ENCODE measurements at places on chromosomes 5 and 9.
A peak's percentile ranks its signal among the peaks of the same experiment; 100 is the strongest.

- DNase-seq: no peak
Observed at GRCh38 chr9:71885467-71885866, 25.5 kb downstream of the ABHD17B start.

- DNase-seq: no peak
Observed at GRCh38 chr5:61824396-61824795, 481.6 kb upstream of the KIF2A start.

DNA sequence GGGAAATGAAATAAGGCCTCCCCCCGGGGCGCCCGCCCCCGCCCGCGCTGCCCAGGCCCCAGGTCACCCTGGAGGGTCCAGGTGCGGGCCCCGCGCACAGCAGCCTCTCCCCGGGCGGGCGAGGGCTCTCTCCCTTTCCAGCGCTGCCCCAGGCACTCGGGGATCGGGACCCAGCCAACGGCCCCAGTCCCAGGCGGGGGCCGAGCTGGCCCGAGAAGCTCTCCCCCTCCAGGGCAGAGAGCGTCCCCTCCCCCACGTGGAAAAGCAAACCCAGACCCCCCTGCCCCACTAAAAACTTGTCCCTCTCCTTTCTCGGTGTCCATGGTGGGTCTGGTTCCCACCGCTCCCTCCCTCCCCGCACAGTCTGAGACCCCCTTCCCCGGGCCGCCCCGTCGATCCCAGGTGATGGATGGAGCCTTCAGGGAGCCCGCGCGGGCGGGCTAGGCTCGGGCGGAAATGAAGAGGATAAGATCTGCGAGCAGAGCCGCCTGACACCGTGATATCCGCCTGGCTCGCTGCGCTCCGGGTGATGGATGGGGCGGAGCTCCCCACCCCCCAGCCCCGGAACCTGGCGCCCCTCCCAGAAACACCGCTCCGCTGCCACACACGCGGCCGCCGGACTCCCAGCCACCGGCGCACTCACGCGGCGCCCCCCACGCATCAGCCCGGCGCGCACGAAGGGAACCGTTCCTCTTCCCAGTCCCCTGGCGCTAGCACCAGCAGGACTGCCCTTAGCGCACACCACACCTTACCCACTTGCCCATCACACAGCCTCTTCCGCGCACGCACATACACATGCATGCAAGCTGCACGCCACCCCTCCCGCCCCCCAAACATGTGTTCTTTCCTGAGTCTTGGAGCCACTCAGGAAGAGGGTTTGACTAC, 81.7 kb upstream of the ZBTB43 start:
- DNase-seq: peak; percentile 65

- DNase-seq: no peak
Observed at GRCh38 chr9:129612815-129613519, 7.9 kb downstream of the C9orf50 start.

GRCh38 chr5:94025788-94026473, 284.5 kb upstream of the POU5F2 start:
- DNase-seq: no peak

- DNase-seq: no peak
Observed at GRCh38 chr5:176639208-176639607, 8.1 kb upstream of the TSPAN17 start.

DNA sequence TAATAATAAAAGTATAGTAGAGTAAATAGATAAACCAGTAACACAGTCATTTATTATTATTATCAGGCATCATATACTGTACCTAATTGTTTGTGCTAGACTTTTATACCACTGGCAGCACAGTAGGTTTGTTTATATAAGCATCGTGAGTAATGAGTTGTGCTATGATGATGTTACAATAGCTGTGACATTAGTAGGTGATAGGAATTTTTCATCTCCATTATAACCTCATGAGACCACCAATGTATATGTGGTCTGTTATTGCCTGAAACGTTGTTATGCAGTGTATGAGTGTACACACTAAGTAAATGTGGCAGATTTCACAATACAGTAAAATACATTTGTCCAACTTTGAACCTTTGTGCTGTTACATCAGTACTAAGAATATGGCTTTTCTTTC, 72.7 kb upstream of the SPATA31D4 start:
- DNase-seq: no peak

- DNase-seq: no peak
Observed at GRCh38 chr5:33271606-33272005, 169.2 kb upstream of the TARS1 start.

- no peak for DNase-seq
Observed at GRCh38 chr9:134814598-134815215, 65.9 kb upstream of the FCN2 start.

GRCh38 chr5:41193456-41194205, 19.7 kb downstream of the C6 start:
- DNase-seq: no peak

DNA sequence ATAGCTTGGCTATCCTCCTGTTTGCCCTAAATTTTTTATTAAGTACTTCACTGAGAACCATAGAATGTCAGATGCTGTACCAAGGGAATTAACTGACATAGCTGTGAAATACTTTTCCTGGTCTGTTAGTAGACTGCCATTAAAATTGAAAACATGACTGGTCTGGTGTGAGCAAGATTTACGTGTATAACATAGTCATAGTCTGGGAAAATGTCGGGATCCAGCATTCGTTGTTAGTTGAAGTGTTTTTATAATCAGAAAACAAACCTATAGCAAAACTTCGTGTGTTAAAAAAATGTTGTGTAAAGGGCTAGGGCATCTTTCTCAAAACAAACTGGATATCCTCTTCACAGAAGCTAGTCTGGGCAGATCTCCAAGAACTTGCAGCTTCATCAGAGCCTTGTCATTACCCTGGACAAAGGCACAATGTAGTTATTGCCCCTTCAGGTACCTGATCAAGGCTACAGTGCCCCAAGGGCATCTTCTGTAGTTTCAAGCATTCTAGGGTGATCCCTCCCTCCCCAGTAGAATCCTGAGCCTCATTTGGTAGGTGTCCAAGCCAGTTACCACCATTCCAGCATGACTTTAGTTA, 454.2 kb upstream of the SGCD start:
- DNase-seq: no peak

GRCh38 chr9:136969150-136969549, 8.2 kb upstream of the PTGDS start:
- no peak for DNase-seq

Measured in activated T-cell treated with anti-CD3 and anti-CD28 coated beads for 1 hour (primary cell).